Stimulated activated naive CD4-positive, alpha-beta T cell treated with Interleukin-2 at 50 U/mL for 16 hours (primary cell): ENCODE measurements at places on chromosomes 11 and 22.

- no peak for DNase-seq
Measured at GRCh38 chr11:118341261-118341660, 1.2 kb downstream of the CD3D start.

DNA sequence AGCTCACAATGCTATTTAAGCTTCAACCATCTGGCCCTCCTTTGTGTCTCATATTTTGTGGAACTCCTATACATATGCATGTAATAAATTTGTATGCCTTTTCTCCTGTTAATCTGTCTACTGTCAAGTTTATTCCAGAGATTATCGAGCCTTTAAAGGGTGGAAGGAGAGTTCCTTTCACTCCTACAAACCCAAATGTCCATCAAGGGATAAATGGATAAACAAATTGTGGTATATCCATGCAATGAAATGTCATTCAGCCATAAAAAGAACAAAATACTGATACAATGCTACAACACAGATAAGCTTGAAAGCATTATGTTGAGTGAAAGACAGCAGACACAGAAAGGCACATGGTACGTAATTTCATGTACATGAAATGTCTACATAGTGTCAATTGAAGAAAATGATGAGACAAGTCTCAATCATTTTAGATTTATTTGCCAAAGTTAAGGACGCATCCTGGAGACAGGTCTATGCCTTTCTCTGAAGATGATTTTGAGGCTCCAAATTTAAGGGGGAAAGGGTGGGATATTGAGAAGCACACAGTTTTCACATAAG is 17.7 kb upstream of the FEZ1 start:
- no peak for DNase-seq

DNA sequence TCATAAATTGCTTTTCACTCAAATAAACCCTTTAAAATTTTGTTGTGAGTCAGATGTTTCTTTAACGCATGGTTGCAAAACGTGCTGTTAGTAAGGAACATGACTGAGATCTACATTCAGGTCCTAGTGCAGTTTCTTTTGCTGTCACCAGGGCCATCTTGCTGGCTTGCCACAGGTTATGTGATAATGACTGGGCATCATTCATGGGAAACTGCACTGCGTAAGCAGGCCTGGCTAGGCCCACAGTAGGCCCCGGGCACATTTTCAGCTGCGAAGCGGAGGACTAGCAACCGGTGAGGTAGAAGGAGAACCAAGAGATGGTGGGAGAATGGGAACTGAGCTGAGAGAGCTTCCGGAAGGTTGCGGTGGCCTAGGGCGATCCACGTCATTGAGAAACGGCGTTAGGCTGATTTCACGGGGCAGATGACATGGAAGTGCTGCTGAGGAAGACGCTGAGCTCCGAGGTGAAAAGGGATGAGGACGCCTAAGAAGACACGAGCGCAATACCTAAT is 3.2 kb upstream of the KLHDC7B start:
- peak; percentile 16 for DNase-seq

DNA sequence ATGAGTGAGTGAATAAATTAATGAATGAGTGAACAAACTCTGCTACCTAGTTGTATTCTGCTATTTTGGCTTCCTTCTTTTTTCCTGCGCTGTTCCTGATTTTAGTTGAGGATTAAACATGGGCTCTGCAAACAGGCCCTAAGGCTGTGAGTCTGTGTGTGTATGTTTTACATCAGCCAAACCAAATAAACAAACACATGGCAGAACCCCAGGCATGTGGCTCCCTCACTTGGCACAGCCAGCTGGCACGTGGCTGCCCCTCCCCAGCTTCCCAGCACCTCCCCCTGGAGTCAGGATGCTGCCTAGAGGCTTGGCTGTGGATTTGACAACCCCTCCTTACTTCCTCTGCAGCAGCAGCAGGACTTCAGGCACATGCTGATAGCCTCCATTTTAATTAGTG is 593.2 kb downstream of the INSC start:
- DNase-seq = no peak

GRCh38 chr11:93028960-93029522 is 59.6 kb downstream of the MTNR1B start:
- DNase-seq = no peak

GRCh38 chr22:39943337-39943736 is 16.9 kb upstream of the TMA7B start:
- no peak for DNase-seq

DNA sequence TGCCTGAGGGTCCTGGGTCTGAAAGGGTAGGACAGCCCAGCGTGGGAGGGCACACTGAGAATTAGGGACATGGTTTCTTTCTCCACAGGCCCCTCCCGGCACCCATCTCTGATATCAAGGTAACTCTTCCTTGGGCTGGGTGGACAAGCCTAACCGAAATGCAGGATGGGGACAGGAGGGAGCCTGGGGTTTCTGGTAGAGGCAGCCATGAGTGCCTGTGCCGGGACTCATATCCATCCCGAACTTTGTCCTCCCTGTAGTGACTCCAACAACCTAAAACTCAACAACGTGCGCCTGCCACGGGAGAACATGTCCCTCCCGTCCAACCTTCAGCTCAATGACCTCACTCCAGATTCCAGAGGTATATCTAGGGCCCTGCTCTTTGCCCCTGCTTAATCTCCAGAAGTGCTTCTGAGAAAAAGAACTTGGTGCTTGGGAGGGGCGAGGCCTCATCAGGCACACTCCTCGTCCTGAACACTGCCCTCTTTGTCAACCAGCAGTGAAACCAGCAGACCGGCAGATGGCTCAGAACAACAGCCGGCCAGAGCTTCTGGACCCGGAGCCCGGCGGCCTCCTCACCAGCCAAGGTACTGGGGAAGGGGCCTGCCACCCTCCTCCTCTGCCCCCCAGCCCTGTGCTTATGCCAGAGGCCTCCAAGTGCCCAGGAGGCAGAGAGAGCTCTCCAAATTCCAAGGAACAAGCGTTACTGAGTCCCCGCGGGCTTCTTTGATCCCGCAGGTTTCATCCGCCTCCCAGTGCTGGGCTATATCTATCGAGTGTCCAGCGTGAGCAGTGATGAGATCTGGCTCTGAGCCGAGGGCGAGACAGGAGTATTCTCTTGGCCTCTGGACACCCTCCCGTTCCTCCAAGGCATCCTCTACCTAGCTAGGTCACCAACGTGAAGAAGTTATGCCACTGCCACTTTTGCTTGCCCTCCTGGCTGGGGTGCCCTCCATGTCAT is 3.1 kb downstream of the TMEM25 start:
- DNase-seq = no peak

- no peak for DNase-seq
Measured at GRCh38 chr22:44401783-44402110, 89.0 kb upstream of the SHISAL1 start.

DNA sequence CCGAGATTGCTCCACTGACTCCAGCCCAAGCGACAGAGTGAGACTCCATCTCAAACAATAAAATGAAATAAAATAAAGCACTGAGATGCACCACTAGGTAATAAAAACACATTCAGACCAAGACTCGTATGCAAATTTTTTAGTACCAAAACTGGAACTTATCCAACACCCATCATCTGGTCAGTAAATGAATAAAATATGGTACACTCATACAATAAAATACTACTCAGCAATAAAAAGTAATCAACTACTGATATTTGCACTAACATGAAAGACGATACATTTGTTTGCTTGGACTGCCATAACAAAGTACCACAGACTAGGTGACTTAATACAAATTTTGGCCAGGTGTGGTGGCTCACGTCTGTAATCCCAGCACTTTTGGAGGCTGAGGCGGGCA is 17.8 kb upstream of the POLD3 start:
- DNase-seq = no peak

DNA sequence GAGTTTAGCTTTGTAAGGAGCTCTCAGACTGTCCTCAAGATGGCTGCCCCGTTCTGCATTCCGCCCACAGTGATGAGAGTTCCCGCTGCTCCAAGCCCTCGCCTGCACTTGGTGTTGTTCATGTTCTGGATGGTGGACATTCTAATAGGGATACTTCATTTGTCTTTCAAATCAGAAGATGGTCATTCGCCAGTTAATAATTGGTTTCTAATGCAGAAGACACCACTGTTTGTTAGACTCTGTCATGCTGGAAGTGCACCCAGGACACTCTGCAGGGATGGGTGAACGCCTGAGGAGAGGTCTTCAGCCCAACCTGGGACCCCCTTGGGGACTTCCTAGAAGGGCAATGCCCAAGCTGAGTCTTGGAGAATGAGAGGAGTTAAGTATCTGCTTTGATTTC is 836.4 kb downstream of the TBC1D22A start:
- no peak for DNase-seq

DNA sequence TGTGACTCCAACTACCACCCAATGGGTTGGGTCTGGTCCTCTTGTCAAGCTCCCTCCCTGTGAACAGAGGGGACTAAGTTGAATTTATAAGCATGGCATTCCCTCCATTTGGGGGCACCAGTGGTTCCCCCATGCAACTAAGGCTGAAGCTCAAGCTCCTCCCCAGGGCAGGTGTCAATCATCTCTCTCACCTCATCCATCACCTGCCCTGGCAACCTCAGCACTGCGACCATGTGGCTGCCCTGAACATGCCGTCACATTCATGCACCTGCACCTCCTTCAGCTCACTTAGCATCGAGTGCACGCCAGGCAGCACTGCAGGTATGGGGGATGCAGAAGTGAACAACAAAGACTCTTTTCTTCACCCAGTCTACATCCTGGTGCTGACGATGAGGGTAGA is 799.3 kb downstream of the TBC1D22A start:
- no peak for DNase-seq

- no peak for DNase-seq
Measured at GRCh38 chr11:57377107-57377506, 3.8 kb downstream of the PRG3 start.

DNA sequence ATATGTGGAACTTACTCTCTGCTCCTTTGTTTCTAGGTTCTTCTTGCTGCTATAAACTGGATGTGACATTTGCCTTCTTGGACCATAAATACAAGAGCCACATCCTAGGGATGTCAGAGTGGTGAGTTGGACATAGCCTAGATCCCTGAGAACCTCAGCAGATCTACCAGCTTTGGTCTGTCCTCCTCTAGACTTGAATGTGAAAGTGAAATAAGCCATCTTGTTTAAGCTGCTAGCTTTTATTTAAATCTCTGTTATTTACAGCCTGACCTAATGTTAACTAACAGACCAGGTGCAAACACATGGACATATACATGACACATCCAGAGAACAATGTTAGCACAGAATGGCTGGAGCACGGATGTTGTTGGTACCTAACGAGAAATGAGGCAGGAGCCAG is 36.0 kb downstream of the SLN start:
- no peak for DNase-seq

DNA sequence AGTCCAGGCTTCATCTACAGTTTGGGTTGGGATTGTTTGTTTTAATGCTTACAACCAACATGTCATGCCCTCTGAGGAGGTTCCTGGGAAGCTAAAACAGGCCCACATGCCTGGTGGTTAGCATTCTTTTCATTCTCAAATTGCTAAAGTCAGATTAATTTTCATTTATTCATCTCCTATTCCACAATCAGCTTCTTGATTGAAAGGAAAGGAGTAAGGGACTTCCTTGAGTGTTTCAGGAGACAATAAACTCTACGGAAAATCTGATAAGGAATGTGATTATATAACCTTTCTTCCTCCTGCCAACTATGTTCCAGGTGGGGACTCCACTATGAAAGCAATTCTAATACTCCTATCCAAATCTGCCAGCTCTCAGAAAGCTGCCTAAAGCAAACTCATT is 30.8 kb downstream of the MRTFA start:
- DNase-seq = no peak

DNA sequence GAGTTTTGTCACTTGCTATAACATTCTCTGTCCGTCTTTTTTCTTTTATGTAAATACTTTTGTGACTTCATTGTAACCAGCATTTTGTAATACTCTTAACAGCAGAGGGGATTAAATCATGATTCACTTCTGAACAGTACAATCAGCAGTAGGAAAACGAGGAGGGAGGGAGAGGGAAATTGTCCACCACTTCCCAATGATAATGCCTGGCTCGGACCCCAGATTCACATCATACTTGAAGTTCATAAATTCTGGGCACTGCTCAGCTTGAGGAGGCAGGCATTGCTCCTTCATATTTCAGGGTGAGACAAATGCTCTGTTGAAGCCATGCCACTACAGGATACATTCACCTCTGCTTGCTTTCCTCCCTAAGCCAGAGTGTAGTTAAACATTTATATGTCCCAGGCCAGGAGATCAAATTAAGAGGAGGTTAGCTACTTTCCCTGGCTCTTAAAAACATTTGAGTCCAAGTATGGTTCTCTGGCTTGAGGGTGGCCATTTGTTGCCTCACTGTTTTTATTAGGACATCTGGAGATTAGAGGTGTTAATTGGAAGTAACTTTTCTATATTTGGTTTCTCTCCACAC is 129.0 kb upstream of the LDLRAD3 start:
- DNase-seq = no peak

DNA sequence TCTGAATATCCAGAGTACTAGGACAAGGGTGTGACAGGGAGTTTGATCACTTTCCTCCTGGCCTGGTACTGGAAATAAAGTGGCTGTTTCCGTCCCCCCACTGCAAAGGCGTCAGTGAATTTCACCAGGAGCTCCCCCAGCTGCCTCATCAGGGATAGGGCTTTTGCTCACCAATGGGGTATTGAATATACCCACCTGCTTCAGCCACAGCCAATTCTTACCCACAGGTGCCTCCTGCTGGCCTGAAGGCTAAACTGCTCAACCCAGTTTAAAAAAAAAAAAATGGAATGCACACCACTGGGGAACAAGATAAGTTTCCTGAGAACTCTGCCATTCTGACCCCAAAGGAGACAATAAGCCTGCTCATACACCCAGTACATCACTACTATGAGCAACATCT is 65.3 kb upstream of the MS4A8 start:
- no peak for DNase-seq

- no peak for DNase-seq
Measured at GRCh38 chr11:128045094-128045725, 542.1 kb downstream of the ETS1 start.

- DNase-seq = no peak
Measured at GRCh38 chr11:32341620-32342613, 93.4 kb downstream of the WT1 start.

GRCh38 chr11:1927026-1927847 is 7.7 kb downstream of the TNNT3 start:
- DNase-seq = no peak

- DNase-seq = no peak
Measured at GRCh38 chr11:130042093-130042591, 27.6 kb upstream of the APLP2 start.

DNA sequence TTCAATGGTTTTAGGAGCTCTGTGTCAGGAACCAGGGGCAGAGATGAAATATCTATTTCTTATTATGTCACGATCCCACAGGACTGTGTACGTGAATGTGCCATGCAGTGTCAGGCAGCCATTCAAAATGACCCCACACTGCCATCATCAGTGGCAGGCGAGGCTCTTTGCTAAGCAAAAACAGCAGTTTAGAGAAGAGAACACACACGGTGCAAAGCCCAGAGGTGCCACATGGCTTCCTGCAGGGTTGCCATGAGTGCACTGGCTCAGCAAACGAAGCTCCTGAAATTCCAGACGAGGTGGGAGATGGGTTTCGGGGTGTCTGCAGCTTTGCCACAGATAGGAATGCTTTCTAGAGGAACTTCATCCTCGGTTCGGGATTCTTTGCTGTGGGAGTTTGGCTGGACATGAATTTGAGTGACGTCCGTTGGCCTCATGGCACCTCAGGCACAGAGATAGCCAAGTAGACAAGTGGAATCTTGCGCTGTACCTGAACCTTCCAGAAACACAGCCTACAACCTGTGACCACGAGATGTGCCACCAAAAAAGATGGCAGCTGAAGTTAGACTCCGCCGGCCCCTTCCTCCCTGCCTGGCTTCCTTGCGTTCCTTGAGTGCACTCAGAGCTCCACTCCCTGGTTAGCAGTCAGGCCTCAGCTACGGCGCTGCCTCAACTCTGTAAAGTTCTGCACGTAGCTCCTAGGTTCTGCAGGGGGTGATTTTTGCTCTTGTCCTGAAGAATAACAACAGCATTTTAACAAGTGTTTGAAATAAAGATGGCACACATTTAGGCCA is 7.8 kb upstream of the ZBED4 start:
- DNase-seq = no peak
